ENCODE measurements at places on chromosomes 5 and 9.

DNA sequence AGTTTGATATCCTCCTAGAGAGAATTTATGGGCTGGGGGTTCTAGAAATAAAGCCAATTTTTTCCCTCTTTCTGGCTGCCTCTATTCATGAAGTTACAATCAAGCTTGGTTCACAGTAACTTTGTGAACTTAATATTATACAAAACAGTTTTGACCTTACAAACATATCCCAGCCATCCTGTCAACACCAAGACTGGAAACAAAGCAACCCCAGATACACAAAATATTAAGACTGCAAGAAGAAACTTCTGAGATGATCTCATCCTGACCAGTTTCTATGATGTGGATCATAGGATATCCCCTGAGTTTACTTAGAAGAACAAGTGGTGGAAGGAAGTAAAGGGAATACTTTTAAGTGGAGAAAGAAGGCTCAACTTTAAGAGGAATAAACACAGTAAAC, 28.3 kb upstream of the CER1 start:
- no peak for DNase-seq

DNA sequence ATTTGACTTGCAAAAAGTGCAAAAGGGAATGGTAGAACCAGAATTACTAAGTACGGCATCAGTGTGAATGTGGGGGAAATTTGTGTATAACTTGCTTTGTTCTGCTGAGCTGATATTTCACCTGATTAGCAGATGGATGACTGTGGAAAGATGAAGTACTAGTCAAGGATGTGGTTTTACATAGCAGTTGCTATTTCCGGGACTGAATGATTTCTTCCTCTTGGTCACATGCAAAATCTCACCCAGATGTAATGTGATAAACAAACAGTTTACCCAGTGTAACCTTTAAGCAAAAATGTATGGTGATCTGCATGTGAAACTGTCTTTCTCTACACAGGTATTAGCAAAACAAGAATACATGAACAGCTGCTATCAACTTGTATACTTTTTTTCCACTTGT, 46.1 kb downstream of the DCP2 start:
- DNase-seq: no peak

GRCh38 chr9:121838746-121839669, 187.6 kb downstream of the DAB2IP start:
- DNase-seq: no peak

DNA sequence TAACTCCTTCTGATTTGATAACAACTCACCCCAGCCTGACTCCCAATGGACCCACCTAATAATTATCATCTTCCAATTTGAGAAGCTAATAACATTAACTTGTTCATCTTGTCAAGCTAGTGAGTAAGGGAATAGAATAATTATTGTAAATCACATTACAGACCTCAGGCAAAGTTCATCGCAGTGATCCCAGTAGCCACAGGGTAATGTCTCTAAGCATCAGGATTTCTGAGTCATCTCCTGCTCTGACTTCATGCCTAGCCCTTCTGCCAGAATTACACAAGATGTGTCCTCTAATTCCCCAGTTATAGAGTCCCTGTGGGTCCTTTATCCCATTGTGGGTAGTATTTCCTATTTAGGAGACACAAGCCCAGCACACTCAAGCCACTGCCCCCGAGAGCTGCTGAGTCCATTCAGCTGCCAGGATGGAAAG, 365.7 kb downstream of the DEPDC1B start:
- no peak for DNase-seq

GRCh38 chr9:20030221-20030620, 241.4 kb upstream of the SLC24A2 start:
- DNase-seq: no peak

DNA sequence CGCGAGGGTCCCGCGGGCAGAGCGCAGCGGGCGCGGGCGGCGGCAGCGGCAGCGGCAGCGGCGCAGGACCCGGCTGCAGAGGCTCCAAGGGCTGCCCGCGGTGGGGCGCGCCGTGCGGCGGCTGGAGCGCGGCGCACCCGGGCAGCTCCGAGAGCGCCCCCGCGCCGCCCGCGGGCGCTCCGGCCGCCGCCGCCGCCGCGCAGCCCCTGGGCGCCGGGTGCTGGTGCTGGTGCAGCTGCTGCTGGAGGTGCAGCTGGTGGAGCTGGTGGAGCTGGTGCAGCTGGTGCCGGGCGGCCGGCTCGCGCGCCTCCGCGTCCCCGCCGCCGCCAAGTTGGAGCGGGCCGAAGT, 644 bp downstream of the IER5L start:
- peak; percentile 54 for DNase-seq

DNA sequence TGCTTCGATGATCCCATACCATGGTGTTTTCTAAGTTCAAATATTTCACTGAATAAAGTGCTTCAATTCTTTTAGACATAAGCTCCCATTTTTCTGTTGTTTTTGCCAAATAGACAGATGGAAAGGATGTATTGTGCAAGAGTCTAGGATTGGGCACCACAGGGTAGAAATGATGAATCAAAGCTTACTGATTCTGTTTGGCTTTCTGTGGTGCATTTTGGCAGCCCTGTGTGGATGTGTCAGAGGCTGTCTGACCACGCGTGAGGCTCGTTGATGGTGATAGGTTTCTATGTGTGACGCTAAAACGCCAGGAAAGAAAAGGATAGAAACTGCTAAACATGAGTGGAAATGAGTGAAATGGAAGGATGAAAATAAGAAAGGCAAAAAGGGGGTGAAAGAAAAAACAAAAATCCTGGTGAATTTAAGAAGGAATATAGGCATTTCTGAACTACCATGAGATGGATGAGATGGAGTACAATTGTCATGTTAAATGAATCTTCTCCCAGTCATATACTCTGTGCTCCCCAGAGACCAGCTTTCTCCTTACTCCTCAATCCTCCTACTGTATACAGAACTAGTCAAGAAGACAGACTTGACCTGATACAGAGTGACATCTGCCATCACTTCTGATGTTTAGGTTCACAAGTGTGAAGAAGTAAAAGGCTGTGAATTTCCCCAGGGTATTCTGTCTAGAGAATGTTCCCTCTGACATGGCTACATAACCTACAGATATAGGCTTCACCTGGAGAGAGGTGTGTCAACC, 54.4 kb downstream of the ANKH start:
- DNase-seq: no peak

DNA sequence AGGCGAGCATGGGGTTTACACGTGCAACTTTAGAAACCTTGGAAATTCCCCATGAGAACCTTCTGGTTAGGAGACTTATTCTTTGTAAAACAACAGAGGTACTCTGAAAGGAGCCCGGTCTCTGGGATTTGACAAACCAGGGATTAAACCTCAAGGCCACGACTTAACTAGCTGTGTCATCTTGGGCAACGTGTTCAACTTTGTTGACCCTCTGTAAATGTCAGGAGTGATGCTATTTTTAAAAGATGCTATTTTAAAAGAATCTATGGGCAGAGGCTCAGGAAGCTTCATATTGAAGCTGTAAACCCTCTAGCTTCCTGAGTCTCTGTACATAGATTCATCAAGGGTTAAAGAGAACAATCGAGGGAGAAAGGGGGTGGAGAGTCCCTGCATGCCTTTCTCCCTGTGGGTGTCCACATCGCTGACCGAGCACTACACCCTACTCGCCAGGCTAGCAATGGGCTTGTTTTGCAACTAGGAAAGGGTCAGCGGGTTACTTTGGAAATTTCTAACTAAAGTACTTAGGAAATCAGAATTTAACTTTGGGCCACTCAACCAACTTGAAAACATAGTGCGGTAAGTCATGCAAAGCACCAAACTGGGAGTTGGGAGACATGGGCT, 2.1 kb downstream of the SLC36A2 start:
- DNase-seq: no peak

- DNase-seq: peak; percentile 76
Measured at GRCh38 chr5:21649969-21650368, 1203.2 kb downstream of the CDH12 start.

- no peak for DNase-seq
Measured at GRCh38 chr9:12503606-12504122, 189.5 kb upstream of the TYRP1 start.

DNA sequence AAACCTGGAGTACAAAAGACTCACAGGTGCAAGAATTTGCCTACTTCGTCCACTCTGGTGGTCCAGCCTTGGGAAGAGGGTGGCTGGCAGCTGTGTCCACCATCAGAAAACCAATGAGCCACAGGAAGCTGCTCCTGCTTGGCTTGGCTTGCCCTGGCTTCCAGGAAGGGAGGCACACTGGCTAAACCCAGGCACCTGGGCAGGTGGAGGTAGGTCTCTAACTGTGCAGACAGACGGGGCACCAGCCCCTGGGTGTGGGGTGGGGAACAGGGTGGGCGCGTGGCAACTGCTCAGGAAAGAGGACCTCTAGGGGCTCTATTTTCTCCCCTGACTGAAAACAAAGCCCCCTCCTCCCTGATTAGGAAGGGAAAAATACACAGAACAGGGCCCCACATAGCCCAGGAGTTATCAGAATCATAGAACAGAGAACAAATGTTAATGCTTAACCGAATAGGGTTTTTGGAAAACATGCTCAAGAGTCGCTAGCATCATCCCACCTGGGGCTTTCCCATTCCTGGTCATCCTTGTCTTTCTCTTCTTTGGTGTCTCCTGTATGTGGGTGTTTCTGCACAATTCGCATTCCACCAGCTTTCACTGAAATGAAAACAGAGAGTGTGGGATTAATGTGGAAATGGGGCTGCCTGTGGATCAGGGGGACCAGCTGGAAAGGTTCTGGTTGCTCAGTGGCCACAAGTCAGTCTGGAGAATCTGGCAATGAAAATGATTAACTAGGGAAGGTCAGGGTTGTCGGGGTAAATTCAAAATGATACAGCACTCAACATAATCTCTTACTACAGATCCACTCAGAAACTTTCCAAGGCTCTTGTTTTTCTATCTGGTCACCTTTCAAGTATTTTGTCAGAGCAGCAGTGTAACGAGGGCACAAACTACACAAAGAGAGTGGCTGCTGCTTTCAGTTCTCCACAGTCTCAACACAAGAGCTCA, 13.1 kb downstream of the DAP start:
- no peak for DNase-seq

DNA sequence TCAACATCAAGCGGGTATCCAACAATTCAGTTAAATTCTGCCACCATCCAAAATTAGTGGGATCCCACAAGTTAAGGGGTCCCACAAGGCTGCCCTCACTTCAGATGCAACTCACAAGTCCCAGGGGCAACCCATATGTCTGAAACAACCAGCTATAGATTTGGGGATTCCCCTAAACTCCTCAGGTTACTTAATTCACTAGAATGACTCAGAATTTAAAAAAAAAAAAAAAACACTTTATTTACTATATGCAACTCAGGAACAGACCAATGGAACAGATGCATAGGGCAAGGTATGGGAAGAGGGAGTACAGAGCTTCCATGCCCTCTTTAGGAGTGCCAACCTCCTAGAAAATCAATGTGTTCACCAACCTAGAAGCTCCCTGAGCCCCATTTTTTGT, 15.1 kb downstream of the AUH start:
- no peak for DNase-seq

GRCh38 chr5:123771715-123772114, 259.7 kb downstream of the CSNK1G3 start:
- DNase-seq: no peak

- no peak for DNase-seq
Measured at GRCh38 chr9:76652894-76653293, 111.3 kb upstream of the PCA3 start.

DNA sequence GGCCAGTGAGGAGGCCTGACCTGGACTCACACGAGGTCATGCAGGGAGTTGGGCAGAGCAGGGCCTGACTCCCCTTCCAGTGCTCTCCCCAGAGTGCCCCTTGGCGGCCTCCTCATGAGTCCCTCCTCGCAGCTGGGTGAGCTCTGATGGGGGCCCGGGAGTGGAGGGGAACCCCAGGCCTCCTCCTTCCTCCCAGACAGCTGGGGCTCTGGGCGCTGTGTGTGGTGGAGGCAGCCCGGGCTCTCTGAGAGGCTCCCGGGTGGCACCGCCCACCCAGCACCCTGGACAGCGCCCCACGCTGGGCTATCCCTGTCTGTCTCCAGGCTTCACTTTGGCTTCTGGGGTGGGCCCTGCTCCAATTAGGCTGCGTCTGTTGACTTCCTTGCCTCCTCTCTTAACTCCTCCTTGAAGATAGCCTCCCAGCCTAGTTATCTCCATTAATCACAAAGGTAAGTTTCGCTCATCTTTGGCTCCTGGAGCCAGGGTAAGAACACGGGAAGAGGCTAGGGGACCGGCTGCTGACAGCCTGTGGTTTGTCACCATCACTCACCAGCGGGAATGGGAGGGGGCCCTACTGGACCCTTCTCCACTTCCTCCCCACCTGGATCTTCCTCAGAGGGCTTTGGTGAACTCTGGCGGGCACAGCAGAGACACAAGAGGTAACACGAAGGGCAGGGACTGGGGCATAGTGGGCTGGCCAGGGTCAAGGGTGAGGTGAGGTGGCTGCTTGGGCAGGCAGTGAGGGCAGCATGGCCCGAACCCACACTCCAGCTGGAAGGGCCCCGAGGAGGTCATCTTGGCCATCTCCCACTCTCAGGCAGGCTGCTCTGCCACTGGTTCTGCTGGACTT, 13.1 kb downstream of the PSD2 start:
- DNase-seq: no peak

GRCh38 chr5:7849681-7850394, 1.1 kb downstream of the CFAP90 start:
- DNase-seq: peak; percentile 28

DNA sequence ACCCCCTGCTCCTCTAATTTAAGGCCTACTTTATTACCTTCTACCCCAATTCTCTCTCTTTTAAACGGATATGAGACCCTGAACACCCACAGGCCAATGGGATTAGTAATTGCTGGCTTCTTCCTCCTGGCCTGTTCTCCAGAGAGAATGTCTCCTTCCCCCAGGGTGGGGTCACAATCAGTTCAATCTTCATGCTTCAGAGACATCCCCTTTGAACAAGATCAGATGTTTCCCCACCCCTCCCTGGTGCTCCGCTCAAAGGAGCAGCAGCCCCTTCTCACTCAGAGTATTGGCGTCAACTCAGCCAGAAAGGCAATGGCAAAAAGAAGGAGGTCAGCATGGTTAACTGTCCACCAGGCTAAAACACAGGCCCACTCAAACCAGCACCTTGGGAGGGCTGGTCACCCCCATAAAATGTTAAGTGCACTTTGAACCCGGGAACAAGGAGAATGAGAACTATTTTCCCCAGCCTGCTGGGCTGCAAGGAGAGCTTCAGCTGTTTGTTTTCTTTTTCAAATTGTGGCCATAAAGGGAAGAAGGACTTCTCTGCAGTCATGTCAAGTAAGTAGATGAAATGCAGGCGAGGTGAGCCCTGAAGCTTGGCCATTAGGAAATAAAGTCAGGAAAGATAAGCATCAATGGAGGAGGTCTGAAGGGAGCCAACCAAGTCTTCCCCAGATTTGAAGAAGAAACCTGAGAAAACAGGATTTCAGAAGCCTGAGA, 20.1 kb downstream of the LHFPL2 start:
- DNase-seq: no peak

GRCh38 chr5:149400304-149400703, 21.2 kb upstream of the IL17B start:
- no peak for DNase-seq

DNA sequence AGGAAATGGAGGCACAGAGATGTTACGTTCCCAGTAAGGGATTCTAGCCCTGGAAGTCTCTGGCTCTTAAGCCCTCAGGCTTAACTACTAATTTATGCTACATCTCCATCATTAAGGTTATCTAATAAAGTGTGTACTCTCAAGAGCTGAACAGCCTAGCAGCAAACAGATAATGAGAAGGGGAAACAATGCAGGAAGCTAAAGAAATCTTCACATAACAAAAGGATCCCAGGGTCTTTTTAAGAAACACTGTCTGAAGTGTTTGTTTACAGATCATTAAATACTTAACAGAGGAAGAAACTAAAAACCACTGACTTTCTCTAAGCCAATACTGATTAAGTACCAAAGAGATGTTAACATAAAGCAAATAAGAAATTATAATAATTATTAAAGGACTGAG, 129.0 kb downstream of the PAPPA start:
- peak; percentile 8 for DNase-seq
